ENCODE measurements at places on chromosomes 3 and 15.
A peak's percentile ranks its signal among the peaks of the same experiment; 100 is the strongest.

GRCh38 chr15:93982226-93982727 lies 249.1 kb upstream of the MCTP2 start:
- no peak for DNase-seq

GRCh38 chr3:194686816-194687637 lies 1.3 kb downstream of the FAM43A start:
- DNase-seq = peak; percentile 42

DNA sequence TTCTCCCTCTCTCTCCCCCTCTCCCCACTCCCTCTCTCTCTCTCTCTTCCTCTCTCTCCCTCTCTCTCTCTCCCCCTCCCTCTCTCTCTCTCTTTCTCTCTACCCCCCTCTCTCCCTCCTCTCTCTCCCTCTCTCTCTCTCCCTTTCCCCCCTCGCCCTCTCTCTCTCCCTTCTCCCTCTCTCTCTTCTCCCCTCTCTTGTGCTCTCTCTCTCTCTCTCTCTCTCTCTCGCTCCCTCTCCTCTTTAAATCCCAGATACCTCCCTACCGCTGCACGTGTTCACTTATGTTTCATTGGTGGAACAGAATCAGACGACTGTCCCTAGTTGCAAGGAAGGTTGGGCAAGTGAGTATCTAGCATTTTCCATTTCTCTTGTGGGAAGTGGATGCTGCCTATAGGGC lies 166.5 kb downstream of the EBLN2 start:
- no peak for DNase-seq

DNA sequence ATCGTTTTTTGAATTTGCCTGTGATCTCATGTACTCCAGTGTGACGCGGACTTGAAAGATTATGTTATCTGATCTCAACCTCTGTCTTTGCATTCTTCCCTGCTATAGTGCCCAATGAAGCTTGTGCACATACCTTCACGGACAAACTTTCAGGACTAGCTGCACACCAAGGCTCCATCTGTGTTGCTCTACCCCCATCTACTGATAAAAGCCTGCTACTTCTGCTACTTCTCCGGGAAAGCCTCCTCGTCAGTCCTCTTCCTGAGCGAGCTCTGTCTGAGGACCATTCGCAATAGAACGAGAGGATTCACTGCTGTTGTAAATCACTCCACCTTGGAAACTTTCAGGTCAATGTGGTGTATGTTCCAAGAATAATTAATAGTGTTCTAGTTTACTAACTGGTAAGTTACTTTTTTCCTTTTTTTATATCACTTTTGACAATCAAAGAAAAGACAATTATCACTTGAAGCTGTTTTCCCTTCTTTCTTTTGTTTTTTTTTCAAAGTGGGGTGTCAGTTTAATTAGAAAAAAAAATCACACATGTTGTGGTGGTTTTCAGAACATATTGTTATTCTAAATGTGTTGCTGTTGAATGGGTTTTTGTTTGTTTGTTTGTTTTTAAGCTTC lies 217.6 kb downstream of the ARRDC4 start:
- DNase-seq = peak; percentile 29

GRCh38 chr3:147807776-147808175 lies 398.6 kb downstream of the ZIC1 start:
- DNase-seq = no peak

DNA sequence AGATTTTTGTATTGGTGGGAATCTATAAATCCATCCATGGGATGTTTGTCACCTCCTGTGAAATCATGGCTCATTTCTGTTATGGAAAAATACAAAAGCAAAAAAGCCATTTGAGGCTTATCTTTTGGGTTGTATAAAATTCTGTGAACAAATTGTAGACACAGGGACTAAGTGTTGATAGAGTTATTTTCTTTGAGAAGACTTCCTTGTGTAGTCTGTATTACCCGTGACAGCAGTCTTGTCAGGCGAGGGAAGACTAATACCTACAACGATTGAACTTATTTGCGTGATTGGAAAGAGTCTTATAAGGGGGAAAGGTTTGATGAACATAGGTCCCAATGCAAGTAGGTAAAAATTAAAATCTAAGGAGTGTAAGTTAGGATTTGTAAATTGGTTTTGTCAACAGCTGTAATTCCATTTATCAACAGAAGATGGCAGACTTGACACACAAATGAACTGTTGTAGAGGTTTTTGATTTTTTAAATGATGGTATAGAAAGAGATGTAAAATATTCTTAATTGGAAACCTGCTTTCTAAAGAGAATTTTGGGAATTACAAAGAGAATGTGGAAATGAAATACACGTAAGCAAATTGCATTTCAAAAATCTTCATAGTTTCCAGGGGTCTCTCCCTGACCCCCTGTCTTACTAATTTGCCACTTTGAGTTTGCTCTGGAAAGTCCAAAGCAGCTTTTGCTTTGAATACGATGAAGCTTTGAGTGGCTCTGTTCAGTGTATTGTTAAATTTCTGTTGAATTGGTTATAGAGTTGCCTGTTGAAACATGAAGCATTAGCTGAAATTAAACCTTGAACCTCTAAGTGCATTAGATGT lies 33.2 kb downstream of the SLC25A26 start:
- DNase-seq = no peak

DNA sequence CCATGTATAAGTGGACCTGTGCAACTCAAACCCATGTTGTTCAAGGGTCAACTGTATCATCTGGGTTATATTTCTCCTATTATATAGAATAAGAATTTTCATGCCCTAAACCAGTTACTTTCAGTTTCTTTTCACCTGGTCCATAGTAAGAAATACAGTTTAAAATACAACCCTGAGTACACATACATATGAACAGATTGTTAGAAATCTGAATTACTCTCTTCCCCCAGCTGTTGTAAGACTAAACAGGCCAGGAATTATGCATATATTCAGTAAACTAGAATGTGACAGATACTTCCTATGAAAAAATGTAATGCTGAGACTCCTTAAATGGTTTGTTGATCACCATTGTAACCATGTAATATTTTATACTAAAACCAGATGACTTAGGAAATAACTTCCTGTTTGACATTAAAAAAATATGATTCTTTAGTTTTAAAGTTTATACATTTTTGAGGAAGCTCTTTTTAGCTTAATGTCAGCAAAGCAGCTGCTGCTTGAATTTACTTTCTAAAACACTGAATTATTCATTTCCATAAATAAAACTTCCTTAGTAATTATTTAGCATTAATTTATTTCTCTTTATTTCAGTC lies 52.5 kb upstream of the ZCWPW2 start:
- DNase-seq = no peak

DNA sequence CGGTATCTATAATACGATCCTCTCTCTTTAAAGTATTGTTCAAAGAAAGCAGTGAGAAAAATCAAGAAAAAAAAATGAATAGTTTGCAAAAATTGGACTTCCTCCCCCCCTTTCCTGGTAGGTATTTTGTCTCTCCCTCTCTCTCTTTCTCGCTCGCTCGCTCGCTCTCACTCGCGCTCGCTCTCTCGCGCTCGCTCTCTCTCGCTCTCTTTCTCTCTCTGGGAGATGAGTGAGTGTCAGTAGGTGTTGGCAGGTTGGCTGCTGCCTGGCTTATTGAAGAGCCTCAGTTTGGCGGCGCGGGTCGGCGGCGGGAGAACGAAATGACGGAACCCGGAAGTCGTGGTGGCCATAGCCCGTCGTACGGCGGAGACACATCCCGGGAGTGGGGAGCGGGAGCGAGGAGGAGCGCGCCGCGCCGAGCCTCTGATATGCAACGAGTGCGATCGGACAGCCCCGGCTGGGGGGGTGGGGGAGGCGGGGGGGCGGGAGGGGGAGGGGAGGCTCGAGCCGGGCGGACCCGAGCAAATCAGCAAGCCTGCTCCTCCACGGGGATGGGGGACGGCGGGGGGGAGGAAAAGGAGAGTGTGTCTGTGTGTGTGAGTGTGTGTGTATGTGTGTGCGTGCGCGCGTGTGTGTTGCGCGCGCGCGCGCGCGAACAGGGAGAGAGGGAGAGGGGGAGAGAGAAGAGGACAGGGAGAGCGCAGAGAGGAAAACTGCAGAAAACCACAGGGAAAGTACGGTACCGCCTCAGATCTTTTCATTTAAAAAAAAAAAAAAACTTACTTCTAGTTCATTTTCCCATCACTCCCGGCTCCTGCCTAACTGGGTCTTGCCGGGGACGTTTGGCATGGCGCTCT lies at the start of gene MEIS2:
TSS of gene MEIS2 (minus strand) at position 441 of the 857 bp plus-strand sequence. CDS start 1,083 bp downstream, outside the sequence.
- peak; percentile 67 for DNase-seq

DNA sequence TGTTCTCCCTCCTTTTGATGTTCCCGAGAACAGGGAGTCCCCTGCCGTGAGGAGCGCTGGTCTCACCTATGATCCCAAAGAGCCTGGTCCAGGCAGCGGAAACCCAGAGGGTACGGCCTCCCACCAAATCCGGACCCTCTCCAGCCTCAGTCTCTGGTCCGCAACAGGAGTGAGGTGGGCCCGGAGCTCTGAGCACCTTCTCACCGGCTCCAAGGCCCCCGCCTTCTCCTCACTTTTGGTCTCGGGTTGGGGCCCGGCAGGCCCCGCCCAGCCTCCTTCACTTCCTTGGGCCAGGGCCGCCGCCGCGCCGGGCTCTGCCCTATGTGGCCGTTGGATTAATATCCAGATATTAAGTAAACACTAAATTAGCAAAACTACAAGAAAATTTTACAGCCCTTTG lies 5.7 kb upstream of the SKOR1 start:
- no peak for DNase-seq

DNA sequence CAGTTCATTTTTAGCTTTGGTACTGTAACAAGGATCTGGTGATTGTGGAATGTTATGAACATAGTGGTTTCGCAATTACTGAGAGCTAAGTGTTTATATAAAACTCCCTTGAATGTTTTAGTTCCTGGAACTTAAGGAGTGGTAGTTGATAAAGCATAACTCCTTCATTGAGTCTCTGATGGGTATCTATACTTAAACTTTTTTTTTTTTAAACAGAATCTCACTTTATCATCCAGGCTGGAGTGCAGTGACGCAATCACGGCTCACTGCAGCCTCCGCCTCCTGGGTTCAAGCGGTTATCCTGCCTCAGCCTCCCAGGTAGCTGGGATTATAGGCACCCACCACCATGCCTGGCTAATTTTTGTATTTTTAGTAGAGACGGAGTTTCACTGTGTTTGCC lies 11.3 kb downstream of the PRKCI start:
- no peak for DNase-seq

DNA sequence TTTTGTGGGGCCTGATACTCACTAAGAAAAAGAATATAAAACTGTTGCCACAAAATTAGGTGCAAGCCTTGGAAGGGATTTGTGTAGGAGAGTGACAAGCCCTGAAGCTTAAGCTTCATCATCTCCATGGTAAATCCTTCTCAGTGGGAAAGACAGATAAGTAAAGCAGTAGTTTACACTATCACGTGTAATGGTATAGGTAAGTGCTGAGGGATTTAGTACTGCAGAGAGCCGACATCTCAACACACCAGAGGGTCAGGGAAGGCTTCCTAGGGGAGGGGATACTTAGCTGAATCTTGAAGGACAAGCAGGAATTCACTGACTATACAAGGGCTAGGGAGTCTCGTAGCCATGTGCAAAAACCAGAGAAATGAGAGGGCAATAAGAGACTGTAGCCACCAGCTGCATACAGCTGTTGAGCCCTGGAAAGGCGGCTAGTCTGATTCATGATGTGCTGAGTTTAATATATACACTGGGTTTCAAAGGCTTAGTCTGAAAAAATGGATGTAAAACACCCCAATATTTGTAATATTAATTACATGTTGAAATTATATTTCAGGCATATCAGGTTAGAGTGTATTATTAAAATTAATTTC lies 11.1 kb downstream of the SLC24A1 start:
- DNase-seq = no peak

DNA sequence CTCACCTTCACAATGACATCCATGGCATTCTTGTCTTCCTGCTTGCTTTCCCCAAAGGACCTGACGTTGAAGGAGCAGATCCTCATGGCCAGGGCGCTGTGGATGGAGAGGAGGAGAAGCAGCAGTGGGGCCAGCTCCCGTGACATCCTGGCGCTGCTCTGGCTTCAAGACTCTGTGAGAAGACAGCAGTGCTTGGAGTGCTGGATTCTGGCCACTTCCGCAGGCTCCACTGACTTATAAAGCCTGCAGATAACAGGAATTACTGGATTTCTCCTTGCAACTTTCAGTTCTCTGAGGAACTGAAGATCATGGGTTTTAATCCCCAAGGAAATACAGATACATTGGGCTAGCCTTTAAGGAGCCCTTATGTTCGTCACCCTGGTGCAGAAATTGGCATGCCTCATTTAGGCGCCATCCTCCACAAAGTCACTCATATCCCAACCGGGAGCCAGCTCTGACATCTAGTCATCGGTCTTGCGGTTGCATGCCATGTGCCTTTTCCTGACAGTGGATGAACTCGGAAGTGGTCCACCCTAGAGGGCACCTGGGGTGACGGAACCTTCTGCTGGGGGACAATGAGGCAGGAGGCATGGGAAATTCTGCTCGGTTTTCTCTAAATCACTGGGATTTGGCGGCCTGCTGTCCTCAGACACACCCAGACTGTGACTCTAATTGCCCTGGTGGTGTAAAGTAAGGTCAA lies at the start of gene DNASE1L3:
TSS of gene DNASE1L3 (minus strand) at position 212 of the 700 bp plus-strand sequence. CDS start at position 146, 66 bp downstream.
- DNase-seq = no peak

- DNase-seq = no peak
Observed at GRCh38 chr3:72065872-72066641, 281.1 kb upstream of the PROK2 start.

DNA sequence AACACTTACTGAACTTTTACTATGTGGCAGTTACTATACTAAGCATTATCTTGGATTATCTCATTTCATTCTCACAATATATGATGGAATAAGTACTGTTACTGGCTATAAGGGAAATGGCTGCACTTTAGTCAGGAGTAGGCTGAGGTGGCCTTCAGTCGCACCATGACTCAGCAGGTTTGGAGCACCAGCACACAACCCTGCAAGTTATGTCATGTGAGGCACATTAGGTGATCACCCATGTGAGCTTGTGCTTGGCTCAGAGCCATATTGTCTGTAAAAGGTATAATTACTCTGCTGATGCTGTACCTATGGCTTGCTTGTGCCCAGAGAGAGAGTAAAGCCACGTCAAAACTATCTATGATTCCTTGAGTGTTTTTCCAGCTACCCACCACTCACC lies 54.1 kb upstream of the TIPARP start:
- no peak for DNase-seq

GRCh38 chr3:31235062-31235700 lies 297.5 kb upstream of the STT3B start:
- no peak for DNase-seq

DNA sequence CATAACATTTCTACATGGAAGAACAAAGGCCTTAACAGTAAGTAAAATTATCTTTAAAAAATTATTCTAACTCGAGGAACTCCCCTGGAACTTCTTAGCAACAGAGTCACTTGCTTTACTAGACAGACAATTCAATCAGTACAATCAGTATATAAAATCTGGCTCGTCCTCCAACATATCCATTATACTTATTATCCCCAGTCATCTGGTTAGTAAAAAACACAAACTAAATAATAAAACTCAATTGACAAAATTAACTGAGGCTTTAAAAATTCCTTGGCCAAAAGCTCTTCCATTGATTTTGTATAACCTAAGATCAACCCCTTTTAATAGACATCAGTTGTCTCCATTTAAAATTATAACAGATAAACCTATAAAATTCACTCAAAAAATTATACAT lies 105.6 kb downstream of the MYRIP start:
- no peak for DNase-seq
